Stimulated activated naive CD4-positive, alpha-beta T cell treated with Interleukin-2 at 50 U/mL for 16 hours (primary cell): ENCODE measurements at places on chromosomes 12 and 14.

DNA sequence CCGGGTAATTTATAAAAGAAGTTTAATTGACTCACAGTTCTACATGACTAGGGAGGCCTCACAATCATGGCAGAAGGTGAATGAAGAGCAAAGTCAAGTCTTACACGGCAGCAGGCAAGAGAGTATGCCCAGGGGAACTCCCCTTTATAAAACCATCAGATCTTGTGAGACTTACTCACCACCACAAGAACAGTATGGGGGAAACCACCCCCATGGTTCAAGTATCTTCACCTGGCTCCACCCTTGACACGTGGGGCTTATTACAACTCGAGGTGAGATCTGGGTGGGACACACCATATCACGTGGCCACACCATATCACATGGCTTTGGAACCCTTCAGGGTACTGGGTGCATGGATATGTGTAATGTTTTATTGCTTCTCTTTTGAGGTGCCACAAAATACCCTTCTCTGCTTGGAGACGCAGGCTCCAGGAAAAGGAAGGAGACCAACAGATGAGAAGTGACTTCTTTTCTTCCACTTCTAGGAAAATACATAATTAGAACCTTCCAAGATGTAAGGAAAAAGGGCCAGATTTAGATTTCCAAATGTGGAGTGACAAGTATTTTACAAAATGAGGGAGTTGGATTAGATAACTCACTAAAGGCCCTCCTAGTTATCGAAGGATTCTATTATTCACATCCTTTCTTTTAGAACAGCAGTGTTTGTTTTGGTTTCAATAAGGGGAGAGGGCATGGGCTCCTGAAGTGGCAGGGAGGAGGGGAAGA, 33.1 kb upstream of the ETFBKMT start:
- DNase-seq: no peak

DNA sequence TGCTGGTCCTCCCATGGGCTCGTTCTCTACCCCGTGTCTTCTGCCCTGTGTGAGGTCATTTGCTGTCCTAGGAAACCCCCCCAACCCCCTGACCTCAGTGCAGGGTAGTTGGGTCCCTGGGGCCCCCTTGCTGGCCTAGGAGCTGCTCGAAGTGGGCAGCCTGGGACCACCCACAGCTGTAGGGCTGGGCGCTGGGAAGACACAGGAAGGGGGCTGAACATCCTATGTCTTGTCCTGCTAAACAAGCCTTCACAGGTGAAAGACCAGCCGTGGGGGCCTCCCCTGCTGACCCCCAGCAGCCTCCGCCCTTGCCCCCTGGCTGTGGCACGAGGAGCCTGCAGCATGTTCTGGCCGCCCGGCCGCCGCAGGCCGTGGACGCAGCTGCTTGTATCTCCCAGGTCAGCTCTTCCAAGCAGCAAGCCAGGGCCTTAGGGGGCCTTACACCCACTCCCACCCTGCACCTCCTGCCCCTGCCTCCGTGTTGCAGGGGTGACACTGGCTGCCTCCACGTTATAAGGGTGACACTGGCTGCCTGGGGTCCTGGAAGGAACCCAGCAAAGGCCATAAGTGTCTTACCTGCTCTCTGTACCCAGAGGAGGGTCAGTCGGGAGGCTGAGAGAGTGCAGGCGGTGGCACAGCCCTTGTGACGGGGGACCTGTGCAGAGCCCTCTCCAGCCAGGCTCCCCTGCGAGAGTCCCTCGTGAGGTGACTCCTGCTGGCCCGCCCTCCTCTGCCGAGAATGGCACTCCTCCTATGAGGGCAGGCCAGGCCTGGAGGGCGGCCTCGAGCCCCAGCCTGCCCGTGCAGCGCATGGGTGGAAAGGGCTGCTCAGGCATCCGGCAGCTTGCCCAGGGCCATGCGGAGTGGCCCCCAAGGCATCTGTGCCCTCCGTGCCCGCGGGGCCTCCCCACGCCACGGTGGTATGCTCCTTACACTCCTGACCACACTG, 11.5 kb upstream of the TEX22 start:
- no peak for DNase-seq

DNA sequence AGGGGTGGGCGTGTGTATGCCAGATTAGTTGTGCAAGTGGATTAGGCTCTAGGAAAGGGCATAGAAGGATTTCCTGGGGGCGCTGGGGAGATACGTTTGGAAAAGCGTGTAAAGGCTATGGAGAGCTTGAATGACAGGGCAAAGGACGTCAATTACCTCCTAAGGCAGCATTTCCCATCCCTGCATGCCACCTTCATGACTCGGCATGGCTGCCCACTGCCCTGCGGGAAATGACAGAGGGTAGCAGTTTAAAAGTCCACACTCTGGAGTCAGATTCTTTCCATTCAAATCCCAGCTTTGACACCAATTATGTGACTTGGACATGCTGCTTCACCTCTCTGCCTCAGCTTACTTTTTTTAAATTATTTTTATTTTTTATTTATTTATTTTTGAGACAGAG, 14.8 kb upstream of the TMEM229B start:
- DNase-seq: no peak

GRCh38 chr12:73321319-73321718, 1049.1 kb downstream of the TRHDE start:
- no peak for DNase-seq

- no peak for DNase-seq
Measured at GRCh38 chr12:96213869-96214268, 19.7 kb downstream of the ELK3 start.

- no peak for DNase-seq
Measured at GRCh38 chr14:61130512-61131260, 149.6 kb downstream of the SLC38A6 start.

DNA sequence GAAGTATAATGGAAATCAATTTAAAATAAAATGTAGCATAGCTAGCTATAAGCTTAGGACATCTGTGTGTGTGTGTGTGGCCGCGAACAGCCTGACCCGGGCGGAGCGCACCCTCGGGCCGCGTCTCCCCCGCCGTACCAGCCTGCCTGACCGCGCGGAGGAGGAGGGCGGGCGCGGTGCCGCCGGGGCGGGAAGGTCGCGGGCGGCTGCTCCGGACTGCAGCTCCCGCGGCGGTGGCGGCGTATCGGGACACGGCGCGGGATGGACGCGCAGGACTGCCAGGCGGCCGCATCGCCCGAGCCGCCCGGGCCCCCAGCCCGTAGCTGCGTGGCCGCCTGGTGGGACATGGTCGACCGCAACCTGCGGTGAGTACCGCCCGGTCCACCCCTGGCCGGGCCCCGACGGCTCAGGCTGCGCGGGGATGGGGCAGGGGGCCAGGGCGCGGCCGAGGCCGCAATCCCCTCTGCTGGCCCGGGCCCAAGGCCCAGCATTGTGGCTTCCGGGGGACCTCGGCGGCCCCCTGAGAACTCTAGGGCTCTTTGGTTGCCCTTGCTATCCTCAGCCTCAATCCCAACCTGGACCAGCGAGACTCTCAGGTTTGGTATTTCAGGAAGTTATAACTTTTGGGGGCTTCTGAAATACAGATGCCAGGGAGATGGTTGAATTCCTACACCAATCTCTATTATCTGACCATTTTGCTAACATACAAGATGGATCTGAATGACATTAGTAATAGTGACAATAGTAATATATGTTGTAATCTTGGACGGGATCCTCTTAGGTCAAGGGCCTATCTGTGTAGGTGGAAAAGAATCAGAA, at the start of gene ABHD12B:
Gene ABHD12B (plus strand): TSS at position 140 of the 819 bp plus-strand sequence. CDS start 122 bp downstream, at position 262.
- no peak for DNase-seq

GRCh38 chr12:47837190-47838171, 17.8 kb upstream of the HDAC7 start:
- DNase-seq: peak; percentile 49

DNA sequence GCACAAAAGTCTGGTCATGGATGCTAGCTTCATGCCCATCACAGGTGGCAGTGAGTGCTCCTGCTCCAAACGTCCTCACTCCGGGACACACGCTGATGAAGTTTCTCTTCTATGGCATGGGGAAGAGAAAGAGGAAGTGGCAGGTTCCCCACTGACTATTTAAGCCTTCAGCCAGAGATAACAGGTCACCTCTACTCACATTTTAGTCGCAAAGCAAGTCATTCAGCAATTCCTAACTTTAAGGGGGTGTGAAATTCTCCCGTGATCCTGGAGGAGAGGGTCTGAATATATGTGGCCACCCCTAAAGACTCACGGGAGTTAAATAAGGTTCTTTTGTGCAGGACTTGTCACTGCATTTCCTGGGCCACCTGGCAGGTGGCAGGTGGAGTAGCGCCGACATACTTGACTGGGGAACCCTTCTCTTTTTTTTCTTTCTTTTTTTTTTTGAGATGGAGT, 18.8 kb upstream of the RCOR1 start:
- DNase-seq: no peak

- no peak for DNase-seq
Measured at GRCh38 chr12:117818400-117818799, 150.4 kb downstream of the KSR2 start.

GRCh38 chr12:1878214-1878613, 40.2 kb downstream of the CACNA2D4 start:
- no peak for DNase-seq

- no peak for DNase-seq
Measured at GRCh38 chr12:76192416-76192815, 107.9 kb upstream of the NAP1L1 start.

- DNase-seq: no peak
Measured at GRCh38 chr14:50954811-50955372, 10.6 kb upstream of the PYGL start.

GRCh38 chr12:57838594-57839302, 7.8 kb downstream of the CTDSP2 start:
- peak; percentile 13 for DNase-seq

- DNase-seq: no peak
Measured at GRCh38 chr12:76927170-76927784, 48.5 kb upstream of the CSRP2 start.

DNA sequence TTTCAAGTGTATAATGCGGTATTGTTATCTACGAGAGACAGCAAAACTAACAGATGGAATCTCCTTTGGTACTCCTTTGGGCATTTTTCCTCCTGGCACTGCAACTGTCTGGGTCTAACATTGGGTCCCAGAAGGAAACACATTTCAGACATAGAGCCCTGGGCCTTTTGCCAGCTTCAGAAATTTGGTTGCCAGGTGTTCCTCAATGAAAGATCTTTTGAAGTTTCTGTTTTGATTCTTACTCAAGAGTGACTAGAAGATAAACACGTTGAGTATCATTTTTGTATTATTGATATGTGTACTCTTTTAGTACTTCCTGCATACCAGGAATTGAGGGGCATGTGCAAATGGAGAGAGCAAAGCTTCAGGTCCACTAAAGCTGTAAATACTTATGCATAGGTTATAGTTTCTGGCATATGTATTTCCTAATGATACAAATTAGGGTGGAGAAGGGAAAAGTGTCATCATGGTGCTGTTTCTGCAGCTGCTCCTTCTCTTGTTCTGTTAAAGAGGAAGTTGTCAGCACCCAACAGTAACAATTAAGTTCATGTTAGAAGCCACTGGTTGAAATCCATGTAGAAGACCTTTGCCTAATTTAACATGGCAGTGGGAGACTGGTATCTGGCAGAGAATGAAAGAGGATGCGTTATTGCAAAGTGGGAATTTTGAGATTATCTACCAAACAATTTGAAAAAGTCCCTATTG, 53.5 kb downstream of the SLC38A6 start:
- no peak for DNase-seq

DNA sequence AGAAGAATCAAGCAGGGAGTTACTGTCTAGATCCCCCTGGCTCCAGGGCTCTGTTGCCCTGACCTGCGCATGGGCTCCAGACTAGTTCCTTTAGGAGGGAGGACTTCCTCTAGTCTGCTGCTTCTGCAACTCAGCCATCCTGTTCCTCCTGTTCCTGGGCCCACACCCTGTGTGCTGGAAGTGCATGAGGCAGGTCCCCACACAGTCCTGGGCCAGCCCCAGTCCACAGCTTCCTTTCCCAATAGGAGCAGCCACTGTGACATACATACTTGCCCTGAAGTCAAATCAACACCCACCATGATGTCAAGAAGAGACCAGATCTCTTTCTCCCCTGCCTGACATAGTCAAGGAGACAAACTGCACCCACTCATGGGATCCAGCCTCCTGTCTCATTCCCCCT, 1.3 kb downstream of the SDR9C7 start:
- no peak for DNase-seq

GRCh38 chr12:124919521-124920352, 5.3 kb upstream of the UBC start:
- DNase-seq: no peak

DNA sequence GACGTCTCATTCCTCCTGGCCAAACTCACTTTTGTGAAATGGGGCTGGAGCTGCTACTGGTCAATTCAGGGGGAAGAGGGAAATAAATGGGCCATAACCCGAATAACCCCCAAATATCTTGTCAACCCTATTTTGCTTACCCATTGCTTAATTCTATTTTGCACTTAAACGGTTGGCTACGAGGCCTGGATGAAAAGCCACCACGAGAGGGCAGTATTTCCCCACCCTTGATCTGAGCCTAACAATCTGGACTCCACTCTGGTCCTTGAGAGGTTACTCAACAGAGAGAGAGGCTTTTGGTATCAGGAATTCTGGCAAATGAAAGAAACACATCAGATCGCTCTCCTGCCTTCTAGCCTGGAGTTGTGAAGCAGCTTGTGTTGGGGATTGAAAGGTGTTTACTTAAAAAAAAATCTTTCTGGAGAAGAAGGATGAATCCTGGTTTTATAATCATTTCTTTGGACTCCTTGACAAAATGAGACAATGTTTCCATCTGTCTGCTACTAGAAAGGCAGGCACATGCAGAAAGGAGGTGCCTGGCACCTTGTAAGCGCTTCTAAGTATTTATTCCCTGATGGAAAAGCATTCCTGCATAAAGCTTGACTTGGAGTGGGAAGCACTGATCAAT, 22.4 kb upstream of the FBXO21 start:
- peak; percentile 51 for DNase-seq

- DNase-seq: no peak
Measured at GRCh38 chr12:55729819-55730818, 1.3 kb upstream of the CD63 start.

DNA sequence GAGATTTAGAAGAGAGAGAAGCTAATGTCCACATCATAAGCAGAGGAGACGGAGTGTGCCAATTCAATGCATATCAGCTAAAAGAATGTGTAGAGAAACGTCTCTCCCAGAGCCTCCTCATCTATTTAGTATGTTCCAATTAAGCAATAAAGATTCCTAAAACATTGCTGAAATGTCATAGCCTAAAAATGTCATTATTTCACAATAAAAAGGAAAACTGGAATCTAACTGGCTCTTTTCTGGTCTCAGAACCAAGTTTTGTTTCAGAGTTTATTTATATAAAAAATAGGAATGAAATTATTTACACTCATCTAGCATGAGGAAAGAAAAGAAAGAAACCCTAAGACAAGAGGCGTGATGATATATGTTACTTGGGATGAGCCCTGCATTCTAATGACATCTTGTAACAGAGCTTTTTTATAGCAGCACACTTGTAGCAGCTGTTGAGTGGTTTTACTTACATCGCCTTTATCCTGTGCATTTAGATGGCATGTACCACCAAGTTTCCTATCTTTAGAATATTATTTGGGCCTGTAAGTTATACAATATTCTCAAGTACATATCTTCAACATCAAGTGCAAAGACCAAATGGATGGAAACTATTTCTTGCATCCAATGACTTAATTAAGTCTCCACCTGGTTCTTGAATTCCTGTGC, 266.3 kb upstream of the PRKD1 start:
- no peak for DNase-seq
